ENCODE measurements at places on chromosomes 13 and 19.
A peak's percentile ranks its signal among the peaks of the same experiment; 100 is the strongest.

DNA sequence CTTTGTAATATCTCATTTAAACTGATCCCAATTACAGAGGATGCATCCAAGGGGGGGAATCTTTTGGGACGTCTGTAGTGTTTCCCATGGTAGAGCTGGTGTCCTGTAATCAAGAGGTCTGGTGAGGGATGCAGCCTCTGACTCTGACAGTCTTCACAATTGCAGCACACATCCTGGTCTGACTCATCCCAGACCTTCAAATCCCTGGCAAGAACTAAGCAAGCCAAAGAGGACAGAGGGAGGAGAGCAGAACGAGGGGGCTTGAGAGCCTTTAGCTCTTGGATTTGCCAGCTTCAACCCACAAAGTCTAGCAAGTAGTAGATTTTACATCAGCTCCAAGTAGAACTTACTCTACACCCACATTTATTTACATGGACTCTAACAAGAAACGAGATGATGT lies 17.3 kb upstream of the FCGBP start:
- DNase-seq = no peak

DNA sequence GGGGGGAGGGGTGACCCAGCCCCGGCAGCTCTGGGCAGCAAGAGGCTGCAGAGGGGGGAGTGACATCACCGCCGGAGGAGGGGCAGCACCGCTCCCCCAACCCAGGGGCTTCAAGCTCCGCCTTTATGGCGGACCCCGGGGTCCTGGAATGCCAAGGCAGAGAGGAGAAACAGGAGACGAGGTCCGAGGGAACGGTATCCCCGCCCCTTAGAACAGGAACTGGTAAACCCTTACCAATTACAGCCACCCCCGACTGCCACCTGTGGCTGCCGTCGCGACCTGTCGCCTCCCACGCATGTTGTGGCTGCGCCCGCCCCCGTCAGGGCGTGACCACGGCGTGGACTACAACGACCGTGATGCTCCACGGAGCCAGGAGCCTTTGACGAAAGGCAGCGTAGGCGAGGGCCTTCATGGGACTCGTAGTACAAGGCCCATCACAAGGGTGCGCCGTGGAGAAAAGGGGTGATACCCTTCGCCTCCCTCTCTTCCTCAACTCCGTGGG lies 4.1 kb upstream of the KCNC3 start:
- DNase-seq = peak; percentile 93

- no peak for DNase-seq
Observed at GRCh38 chr19:8069096-8069973, 16.8 kb downstream of the CCL25 start.

- DNase-seq = no peak
Observed at GRCh38 chr13:77514336-77514726, 21.2 kb upstream of the SCEL start.

- no peak for DNase-seq
Observed at GRCh38 chr13:88217883-88218282, 546.7 kb downstream of the SLITRK5 start.

DNA sequence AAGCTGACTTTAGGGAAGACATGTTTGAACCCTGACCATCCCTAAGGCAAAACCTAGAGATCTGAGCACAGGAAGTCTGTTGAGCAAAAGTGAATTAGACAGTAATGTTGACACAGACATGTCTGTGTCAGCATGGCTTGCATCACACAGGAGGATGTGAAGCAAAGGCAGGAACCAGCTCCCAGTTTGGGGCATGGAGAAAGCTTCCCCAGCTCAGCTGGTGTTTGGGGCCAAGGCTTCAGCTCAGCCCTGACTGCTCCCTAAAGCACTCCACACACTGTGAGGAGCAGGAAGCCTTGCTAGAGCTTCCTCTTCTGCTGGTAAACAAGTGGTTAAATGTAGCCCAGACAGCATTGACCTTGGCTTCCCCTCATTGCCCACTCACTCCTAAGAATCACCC lies 153.8 kb upstream of the UBL3 start:
- DNase-seq = no peak

All from hypothalamus (tissue), 51 donors.